ENCODE measurements at places on chromosomes 5 and 9. TPM values are rescaled to one million over a fixed set of nuclear protein-coding genes. Genes with fewer than 3 reads are reported as not detected.

DNA sequence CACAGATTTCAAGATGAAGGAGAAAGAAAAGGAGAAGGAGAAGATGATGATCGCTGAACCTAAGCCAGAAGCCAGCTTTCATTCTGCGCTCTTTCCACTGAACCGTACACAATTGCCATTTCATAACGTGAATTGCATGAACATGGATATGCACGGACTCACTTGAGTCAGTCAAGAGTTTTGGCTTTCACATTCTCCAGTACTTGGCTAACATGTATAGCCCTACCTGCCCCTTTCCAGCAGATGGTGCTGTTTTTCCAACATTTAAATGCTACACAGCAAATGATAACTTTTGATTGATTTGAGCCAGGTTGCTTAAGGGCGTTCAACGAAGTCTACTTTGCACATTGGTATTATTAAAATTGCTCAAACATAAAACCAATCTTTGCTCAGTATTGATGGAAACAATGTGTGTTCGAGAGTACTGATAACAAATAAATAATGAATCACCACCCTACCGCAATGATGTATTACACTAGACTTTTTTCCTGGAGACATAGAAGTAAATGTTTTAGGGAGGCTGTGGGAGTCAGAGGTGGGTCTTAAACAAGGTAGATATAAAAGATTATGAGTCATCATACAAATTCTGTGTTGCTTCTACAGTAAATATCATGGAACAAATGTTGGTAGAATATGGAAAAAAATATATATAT is 196.4 kb downstream of the TRPM3 start:
- peak; percentile 84 for DNase-seq

Gene PLPP7
- 0.54 TPM for total RNA-seq

Gene CLIC3
- total RNA-seq, result 0.28 TPM

Gene INSL6
- not detected for total RNA-seq
